ENCODE measurements at places on chromosomes 7 and 10. TPM values are rescaled to one million over a fixed set of nuclear protein-coding genes. Genes with fewer than 3 reads are reported as not detected.

The DMBT1 gene
- not detected for total RNA-seq

The RAMP3 gene
- not detected for total RNA-seq

The CDK14 gene
- 0.38 TPM for total RNA-seq

The CCDC172 gene
- not detected for total RNA-seq

The ITGA8 gene
- total RNA-seq = not detected

DNA sequence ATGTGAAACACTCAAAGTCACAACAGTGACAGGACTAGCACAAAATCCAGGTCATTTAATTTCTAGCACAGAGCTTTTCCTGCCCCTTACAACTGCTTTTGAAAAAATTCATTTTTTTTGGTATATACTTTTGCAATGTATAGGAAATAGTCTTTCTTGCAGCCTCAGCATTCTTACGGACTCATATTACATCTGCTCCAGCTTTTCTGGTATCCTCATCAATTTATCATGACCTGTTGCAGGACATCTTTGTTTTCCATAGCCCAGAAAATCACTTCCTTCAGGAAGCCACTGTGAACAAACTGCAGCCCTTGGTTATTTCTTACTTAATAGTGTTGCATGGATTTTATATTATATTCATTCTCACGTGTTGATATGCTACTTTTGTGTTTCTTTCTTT, 347.9 kb upstream of the MTPN start:
- no peak for DNase-seq

- no peak for DNase-seq
Observed at GRCh38 chr7:85730012-85730411, 543.2 kb upstream of the SEMA3D start.

DNA sequence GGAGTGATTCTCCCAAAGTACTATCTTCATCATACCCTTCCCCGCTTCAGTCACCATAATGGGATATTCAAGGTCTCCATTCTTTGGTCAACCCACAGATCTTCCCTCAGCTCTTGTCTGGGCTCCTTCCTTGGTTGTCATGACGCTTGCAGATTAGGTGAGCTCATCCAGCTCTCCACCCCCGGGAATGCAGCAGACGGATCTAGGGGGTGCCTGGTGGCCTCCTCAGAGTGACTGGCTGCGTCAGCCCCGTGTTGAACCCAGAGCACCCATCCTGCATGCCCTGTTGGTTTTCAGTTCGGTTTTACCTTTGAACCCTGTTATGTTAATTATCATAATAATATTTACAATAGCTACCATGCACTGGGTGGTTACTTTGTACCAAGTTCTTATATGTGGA, 6.4 kb downstream of the NEURL1 start:
- DNase-seq = no peak

DNA sequence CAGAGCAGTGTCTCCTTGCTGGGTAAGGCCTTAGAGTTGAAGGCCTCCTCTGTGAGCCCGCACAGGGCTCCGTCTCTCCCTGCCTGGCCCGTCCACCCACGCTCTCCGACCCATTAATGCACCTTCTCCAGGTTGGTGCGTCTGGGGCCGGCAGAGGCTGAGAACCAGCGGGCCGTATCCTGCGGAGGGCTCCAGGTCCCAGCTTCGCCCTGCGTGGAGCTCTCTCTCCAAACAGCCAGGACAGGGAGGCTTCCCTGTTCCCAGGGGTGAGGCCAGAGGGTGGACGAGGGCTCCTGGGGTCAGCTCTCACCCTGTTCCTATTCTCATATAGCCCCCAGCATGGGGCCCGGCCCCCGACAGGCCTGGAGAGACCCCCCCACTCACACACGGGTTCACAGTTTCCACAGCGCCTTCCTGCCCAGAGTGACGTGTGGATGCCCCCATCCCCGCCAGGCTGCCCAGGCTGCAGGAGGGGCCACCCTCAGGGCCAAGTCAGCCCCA, 34.6 kb downstream of the GET4 start:
- DNase-seq = no peak
